ENCODE measurements at places on chromosomes 3 and 15.

- DNase-seq: no peak
Measured at GRCh38 chr15:78104566-78105475, 12.5 kb downstream of the SH2D7 start.

DNA sequence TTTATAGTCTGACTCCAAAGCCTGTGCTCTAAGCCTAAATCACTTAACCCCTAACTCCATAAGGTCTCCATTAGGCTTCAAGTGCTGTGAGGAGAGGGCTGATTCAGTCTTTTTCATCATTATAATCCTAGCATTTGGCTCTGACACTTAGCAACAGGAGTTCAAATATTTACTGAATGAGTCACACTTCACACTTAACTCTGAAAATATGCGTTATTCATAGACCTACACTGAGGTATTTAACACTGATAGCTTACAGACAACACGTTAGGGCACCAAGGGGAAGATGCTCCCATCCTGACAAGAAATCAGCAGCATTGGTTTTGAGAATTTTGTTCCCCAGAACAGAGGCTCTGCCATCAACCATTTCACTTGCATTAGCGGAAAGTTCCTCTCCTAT, 53.5 kb downstream of the MSL2 start:
- peak; percentile 37 for DNase-seq

- DNase-seq: no peak
Measured at GRCh38 chr3:107269136-107269535, 108.1 kb upstream of the CCDC54 start.

GRCh38 chr15:98002866-98003265, 42.4 kb downstream of the ARRDC4 start:
- no peak for DNase-seq

GRCh38 chr3:45143673-45144671, 2.2 kb downstream of the CDCP1 start:
- DNase-seq: no peak

Data from CD4-positive, alpha-beta T cell treated with Interleukin-15 for 4 hours (primary cell).